Retinal pigment epithelial cell (primary cell): ENCODE measurements at places on chromosomes 3 and 15.
A peak's percentile ranks its signal among the peaks of the same experiment; 100 is the strongest.

GRCh38 chr3:120214176-120214575, 70.8 kb downstream of the GPR156 start:
- no peak for DNase-seq

GRCh38 chr3:15069441-15069840, 4.3 kb upstream of the MRPS25 start:
- DNase-seq = peak; percentile 73

DNA sequence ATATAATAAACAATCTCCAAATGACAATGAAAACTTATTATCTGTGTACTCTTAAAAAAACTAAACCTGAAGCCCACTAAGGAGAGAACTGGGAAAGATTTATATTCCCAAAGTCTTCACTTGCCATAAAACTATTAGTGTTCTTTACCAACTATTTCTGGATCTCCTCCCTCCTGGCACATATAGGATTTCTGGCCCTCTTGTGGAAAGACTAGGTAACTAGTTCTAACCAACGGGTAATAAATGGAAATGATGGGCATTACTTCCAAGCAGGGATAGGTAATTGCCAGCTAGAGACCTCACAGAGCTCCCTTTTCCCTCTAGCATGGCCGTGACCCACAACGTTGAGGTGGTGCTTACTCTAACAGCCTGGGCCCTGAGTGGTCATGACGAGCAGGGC, 110.1 kb downstream of the DNAH12 start:
- no peak for DNase-seq

- DNase-seq = no peak
Observed at GRCh38 chr3:126570103-126570541, 11.4 kb upstream of the C3orf22 start.

DNA sequence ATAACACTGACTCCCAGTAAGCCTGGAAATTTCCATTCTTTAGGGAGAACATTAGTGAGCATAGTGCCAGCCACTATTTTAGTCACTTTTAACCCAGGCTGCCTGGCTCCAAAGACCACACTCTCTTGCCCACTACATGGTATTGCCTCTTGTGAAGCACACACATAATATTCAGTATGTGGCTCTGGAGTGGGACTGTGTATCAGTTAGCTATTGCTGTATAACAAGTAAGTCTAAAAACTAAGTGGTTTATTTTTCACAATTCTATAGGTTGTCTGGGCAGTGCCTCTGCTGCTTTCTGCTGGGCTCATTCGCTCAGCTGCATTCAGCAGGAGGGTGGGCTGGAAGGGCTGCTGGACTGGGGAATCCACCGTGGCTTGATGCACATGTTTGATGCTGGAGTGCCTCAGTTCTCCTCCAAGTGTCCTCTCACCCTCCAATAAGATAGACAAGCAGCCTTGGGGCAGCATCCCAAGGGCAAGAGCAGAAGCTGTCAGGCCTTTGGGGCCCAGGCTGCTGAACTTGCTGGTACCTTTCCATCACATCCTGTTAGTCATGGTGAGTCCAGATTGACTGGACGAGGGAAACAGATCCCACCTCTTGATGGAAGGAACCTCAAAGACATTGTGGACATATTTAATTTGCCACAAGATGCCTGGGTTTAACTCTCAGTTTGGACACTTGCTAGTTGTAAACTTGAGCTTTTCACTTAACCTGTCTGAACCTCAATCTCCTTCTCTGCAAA, 66.6 kb upstream of the TLE3 start:
- no peak for DNase-seq

DNA sequence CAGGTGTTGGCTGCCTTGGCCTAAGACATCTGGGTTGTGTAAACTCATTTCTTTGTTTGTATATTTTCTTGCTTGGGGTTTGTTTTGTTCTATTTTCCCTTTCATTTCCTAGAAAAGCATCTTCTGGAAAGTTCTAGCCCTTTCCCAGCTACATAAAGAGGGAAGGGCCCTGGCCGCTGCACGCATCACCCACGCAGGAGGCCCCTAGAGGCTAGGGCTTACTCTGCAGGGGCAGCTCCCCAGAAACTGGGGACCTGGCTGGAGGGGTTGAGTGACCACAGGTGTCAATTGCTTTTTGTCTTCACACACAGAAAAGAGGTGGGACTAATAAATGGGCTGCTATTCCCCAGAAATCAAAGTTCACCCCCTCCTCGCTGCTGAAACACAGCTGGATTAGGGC, 52.6 kb downstream of the PDIA5 start:
- no peak for DNase-seq

GRCh38 chr15:73792415-73792814, 39.3 kb upstream of the INSYN1 start:
- DNase-seq = no peak

DNA sequence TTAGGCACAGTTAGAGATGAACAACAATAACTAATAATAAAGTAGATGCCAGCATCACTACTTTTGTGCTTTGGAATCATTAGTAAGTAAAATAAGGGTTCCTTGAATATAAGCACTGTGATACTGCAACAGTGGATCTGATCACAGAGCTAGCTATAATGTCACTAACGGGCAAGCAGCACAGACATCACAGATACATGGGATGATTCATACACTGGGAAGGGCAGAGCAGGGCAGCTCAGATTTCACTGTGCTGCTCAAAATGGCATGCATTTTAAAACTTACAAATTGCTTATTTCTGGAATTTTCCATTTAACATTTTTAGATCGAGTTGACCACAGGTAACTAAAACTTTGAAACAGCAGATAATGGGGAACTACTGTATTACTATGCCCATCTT, 476.6 kb downstream of the FHIT start:
- DNase-seq = no peak

DNA sequence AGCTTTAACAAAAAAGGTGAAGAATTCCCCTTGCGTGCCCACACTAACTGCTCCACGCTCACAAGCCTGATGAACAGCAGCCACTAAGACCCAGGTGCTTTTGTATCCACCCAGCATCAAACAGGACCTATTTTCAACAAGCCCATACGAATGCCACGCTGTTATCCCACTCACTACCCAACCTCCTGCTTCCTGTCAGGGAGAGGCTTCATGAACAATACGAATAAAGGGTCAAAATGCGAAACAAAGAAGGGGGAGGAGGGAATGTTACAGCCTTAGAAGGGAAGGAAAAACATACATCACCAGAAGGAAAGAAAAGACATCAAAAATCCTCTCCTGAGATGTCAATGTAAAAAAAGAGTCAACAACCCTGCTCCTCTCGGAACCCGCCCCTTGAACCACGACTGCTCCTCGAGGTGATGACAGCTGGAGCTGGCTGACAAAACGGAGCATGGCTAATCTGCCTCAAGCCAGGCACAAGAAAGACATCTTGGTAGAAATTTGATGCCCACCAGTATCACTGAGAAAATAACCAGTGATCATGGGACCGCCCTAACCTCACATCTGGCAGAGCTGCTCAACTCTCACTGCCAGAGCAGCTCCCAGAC, 9.7 kb downstream of the ERC2 start:
- no peak for DNase-seq

DNA sequence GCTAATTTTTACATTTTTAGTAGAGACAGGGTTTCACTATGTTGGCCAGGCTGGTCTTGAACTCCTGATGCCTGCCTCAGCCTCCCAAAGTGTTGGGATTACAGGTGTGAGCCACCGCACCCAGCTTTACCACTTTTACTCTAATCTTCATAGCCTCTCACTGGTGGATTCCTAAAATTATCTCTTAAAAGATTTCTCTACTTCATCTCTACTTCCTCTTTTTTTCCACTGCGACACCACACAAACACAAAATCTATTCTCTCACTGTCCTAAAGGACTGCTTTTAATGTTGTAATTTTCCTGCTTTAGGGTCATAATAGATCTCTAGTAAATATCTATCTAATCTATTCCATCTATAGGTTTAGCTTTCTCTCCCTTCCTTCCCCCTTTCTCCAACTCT, 34.0 kb upstream of the TBL1XR1 start:
- DNase-seq = no peak

DNA sequence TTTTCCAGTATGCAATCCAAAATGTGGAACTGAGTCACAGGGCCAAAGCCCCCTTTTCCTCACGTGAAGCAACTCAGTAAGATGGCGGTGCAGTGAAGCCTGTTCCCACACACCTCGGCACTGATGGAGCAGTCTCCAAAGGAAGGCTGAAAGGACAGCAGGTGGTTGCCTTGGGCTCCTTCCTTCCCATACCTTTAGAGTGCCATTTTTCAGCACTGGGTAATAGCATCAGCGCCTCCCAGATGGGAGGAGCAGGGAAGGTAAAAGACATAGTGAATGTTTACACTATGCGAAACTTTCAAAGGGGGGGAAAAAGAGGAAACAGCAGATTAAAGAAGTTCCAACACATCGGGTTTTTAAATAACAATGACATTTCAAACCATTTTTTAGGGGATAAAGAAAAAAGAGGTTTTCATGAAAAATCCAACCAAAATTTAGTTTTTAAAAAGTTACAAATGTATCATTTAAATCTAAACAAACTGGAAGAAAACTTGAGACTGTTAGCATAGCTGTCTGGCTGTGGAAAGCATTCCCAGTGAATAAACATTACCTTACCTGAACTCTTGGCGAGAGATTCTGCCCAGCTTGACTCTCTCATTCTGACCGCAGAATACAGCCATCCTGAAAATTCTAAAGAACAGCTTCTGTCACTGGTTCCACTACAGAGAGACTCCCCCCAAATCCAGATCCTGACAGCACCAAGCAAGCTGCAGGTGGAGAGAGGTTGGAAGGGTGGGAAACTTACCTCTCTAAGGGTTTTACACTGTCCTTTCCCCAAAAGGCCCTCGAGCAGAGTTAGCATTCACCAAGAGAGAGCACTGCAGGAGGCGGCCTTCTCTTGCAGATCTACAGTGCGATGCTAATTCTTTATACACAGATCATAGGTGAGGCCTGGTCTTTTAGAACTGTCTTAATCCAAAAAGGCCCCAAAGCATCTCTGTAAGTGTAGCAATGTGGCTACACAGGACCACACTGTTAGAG, 32.6 kb downstream of the ABCC5 start:
- DNase-seq = no peak

- no peak for DNase-seq
Observed at GRCh38 chr3:172701751-172702150, 9.1 kb downstream of the NCEH1 start.

GRCh38 chr3:127786353-127787070, 35.8 kb downstream of the MGLL start:
- DNase-seq = no peak

GRCh38 chr3:177318559-177318958, 121.3 kb upstream of the TBL1XR1 start:
- no peak for DNase-seq

- DNase-seq = no peak
Observed at GRCh38 chr3:193598202-193598601, 5.2 kb downstream of the OPA1 start.

GRCh38 chr3:184737063-184737462, 25.2 kb upstream of the MAGEF1 start:
- DNase-seq = no peak

DNA sequence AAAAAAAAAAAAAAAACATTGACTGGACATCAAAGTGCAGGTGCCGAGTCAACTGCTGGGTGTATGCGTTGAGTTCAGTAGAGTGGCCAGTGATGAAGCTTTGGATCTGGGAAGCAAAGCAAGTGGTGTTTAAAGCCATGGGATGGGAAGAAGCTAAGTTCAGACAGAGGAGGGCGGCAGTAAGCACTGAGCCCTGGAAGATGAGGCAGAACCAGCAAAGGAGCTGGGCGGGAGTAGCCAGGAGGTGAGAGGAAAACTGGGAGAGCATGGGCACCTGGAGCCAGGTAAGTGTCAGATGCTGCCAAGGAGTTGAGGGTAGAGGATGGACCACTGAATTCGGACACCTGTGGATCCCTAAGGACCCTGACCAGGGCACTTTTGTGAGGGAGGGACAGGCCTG, 11.4 kb upstream of the GNAI2 start:
- no peak for DNase-seq

- DNase-seq = no peak
Observed at GRCh38 chr15:40731034-40731433, 24.0 kb downstream of the RMDN3 start.

GRCh38 chr3:46646700-46647099, 34.4 kb downstream of the FAM240A start:
- DNase-seq = no peak

- no peak for DNase-seq
Observed at GRCh38 chr3:99418209-99418635, 220.2 kb upstream of the COL8A1 start.

GRCh38 chr3:55615694-55616295, 128.7 kb upstream of the WNT5A start:
- DNase-seq = no peak

DNA sequence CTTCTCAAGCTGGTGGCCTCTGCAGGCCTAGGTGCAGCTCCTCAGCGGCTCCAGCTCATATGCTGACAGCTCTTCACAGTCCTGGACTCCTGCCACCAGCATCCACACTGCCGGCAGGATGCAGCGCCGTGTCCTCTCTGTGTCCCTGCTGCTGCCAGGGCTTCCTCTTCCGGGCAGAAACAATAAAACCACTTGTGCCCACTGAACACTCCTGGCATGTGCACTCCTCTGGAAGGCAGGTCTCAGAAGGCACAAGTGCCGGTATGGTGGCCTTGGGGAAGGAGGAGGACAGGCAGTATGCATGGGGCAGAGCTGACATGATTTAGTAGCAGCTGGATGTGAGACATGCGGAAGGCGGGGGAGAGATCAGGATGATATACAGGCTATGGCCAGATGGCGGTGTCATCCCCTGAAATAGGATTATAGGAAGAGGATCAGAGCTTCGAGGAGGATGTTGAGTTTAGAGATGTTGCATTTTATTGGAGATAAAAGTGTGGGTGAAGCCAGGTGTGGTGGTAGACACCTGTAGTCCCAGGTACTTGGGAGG, 7.5 kb upstream of the MAN2A2 start:
- no peak for DNase-seq

DNA sequence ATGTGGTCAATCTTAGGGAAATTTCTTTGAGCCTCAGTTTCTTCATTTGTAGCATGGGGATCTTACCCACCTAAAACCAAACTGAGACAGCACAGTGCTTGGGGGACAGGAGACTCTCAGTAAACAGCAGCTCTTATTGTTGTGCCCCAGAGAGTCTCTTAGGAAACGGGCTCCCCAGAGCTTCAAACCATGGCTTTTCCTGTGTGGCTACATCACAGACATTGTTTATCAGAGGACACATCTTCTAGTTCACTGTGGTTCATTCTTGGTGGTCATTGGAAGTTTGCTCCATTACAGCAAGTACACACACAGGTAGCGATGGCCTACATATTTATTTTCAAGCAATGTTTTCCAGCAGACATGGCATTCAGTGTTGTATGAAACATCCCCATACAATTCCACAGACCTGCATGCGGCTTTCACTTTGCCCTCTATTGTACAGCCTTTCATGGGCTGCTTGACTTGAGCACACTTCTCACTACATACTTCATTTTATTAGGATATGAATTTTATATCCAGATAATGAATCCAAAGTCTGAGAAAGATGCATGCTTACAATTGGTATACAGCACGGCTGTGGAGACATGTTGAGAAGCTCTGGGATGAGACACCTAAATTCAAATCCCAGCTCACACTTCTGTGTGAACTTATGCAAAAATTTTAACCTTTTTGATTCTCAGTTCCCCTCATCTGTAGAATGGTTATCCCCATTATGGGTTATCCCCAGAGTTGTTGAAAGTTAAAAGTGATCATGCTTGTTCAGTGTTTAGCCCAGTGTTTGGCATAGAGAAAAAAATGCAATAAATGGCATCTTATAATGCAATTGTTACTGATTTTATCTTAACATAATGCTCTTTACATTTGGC, 84.8 kb upstream of the ICE2 start:
- DNase-seq = no peak

GRCh38 chr3:56825567-56826438, 24.1 kb upstream of the ARHGEF3 start:
- no peak for DNase-seq

GRCh38 chr3:14332392-14332791, 70.0 kb upstream of the SLC6A6 start:
- no peak for DNase-seq

GRCh38 chr3:137988982-137989381, 21.0 kb upstream of the CLDN18 start:
- DNase-seq = no peak
